ENCODE measurements at places on chromosomes 1 and 21.

- no peak for DNase-seq
Measured at GRCh38 chr1:93704052-93704451, 22.4 kb upstream of the BCAR3 start.

DNA sequence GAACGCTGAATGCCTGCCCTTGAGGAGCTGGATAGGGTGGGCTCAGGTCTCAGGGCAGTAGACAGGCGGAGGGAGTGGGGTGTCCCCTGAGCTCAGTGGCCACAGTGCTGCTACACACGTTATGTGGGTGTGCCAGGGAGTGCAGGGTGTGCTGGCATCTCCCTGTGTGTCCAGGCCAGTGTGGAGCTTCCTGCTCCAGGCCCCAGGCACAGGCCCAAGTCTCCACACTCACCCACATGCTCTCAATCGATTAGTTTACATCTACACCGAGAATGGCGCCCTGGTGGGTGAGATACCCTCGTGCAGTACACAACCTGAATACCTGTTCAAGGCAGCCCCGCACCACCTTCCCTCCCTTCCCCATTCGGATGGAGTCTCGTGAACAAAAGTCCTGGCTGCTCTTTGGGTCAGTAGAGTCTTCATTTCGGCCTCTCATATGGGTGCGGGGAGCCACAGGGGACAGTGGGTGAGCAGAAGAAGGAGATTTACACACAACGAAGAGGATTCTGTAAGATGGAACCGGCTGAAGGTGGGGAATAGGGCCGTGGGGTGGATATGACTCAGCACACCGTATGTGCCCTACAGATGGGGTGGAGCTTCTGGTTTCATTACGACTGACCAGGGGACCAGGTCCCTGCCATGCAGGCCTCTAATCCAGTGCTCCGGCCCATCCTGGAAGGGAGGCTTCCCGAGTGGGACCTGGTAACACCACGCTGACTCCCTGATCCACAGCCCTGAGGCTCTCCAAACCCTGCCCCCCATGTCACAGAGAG is 93.3 kb downstream of the SPSB1 start:
- DNase-seq: no peak

GRCh38 chr1:47593013-47593568 is 155.2 kb downstream of the FOXD2 start:
- DNase-seq: no peak

GRCh38 chr1:162383091-162383490 is 1.6 kb downstream of the C1orf226 start:
- no peak for DNase-seq

DNA sequence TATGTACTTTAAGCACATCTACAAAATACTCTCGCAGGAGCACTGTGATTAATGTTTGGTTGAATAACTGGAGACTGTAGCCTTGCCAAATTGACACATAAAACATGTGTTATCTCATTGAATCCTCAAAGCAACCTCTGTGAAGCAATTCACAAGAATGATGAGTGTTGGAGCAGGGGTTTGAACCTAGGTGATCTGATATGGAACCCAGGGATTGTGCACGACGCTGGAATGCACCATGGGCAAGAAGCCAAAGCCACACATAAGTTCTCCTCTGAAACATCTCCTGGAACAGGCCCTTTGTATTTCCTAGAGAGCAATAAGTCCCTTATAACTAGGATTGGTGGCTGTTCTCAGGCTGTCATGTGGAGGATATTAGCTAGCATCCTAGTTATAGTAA is 124.6 kb upstream of the IVNS1ABP start:
- DNase-seq: no peak

GRCh38 chr1:51877434-51878307 is 856 bp downstream of the NRDC start:
- DNase-seq: no peak

DNA sequence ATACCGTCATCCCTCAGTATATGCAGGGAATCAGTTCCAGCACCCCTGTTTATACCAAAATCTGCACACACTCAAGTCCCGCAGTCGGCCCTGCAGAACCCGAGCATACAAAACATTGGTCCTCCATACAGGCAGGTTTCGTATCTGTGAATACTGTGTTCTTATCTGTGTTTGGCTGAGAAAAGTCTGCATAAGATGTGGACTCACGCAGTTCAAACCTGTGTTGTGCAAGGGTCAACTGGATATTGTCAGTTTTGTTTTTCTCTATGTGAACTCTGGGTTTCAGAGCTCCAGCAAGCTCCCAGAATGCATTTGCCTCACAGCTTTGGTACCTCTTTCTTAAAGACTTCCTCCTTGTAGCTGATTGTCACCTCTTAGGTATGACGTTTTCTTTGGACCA is 100.6 kb downstream of the NR5A2 start:
- no peak for DNase-seq

- DNase-seq: no peak
Measured at GRCh38 chr1:39177706-39178105, 26.8 kb upstream of the MACF1 start.

DNA sequence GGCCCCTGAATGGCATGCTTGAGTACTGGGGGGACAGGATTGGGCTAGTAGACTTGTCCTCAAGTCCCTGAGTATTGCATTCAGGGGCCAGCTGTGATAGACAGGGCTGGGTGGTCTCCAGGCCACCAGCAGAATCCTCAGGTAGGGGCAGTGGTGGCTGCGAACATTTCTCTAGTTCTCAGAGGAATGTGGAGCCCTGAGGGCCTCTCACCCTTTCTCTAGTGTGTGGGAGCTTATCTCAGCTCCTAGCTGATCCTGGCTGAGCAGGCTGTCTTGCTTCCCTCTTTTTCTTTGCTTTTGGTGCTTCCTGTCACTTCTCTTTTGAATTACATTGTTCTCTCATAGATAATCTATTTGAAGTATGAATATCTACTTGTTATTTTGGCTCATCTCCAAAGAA is 30.0 kb upstream of the PM20D1 start:
- no peak for DNase-seq

- DNase-seq: no peak
Measured at GRCh38 chr1:7438921-7439655, 332.0 kb upstream of the VAMP3 start.

DNA sequence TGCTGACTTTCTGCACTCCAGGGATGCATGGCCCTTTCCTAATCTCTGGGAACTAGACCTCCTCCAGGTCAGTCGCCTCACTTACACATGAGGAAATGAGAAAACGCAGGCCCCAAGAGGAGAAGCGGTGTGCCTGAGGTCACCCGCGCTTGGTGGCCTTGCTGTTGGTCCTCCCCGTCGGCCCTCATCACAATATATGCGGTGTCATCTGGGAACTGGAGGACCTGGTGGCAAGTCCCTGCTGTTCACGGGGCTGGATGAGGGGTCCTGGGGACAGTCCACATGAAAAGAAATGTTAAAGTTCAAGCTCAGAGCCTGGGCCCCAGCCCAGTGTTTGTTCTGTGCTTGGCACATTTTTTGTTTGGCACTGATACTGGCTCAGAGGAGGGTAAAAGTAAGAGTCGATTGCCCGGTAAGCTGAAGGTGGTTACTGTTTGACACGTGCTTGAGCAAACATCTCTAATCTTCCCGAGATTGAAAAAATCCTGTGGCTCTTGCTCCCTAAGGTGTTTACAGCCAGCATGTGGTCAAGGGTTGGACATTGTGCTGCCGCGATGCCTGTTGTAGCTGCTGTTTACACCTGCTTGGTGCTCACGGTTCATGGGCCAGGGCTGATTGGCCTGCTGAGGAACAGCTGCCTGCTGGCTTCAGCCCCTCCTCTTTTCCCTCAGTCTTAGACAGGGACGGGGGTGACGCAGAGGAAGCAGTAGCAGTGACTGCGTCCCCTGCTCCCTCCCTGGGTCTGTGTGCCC is 5.2 kb downstream of the COQ8A start:
- no peak for DNase-seq

DNA sequence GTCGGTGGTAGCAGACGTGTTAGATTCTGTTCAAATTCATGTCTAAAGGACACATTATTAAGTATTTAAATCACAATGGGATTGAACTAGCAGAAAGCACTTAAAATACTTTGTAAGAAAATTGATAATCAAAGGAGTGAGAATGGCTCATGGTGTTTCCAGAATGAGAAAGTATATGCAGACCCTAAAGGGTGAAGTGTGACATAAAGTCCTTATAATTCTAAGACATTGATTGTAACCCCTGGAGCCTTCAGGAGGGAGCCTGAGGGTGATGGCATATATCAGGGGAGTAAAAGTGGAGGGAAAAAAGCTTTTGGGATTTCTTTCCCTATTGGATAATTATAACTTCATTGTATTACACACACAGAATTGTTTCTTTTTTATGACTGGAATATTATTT is at the start of gene OR2C3:
TSS of gene OR2C3 (minus strand) at position 101 of the 400 bp plus-strand sequence. CDS start 3,929 bp downstream, outside the sequence.
- DNase-seq: no peak

GRCh38 chr1:89894210-89895201 is 73.7 kb downstream of the LRRC8D start:
- DNase-seq: no peak

- no peak for DNase-seq
Measured at GRCh38 chr1:165452336-165453130, 7.6 kb upstream of the RXRG start.

GRCh38 chr1:219413536-219413935 is 199.4 kb downstream of the ZC3H11B start:
- DNase-seq: no peak

DNA sequence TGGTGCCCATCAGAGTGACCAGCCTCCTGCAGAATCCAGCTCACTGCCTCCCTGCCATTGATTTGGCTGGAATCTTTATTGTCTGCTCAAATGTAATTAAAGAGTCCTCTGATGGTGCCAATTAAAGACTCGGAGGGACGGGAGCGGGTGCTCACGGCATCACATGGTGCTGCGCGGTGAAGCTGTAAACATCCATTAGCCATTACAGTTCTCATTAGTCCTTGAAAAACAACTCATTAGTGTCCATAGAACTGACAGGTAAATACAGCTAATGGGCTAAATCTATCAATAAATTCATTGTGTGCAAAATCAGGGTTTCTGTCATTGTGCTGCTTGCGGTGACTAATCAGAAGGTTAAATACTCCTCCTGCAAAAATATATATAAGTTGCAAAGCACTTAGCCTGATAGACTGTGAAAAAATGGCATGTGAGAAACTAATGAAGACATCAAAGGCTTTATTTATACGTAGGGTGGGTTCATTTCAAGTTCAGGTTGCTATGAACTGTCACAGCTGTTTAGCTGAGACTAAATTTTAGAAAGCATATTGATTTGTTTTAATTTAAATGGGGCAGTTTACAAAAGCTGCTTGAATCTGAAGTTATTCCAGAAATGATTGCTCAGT is 289.8 kb upstream of the POU3F1 start:
- DNase-seq: no peak

DNA sequence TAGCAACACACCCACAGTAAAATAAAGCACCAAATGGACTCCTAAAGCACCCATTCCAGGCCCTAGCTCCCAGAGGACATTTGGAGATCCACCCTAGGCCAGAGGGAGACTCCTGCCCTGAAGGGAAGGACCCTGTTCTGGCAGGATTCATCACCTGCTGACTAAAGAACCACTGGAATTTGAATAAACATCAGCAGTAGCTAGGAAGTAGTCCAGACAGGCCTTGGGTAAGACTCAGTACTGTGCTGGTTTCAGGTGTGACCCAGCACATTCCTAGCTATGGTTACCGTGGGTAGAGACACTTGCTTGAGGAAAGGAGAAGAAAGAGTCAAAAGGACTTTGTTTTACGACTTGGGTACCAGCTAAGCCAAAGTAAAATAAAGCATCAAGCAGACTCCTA is 92.7 kb upstream of the LRRC7 start:
- DNase-seq: no peak

DNA sequence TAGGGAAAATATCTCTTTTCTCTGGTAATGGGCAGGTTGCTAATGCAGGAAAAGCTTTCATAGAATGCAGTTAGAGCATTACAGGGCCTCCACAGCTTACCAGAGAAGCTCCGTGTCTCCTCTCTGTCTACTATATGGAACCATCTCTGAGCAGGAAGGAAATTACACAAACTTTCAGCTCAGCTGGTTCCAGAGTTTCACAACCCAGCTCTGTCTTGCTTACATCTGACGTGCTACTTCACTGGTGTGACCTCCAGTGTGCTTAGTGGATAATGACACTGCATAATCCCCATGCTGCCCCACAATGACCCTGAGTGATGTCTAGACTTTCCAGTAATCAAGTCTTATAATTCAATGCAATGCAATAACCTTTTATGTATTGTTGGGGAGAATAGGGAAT is 4.3 kb upstream of the FGGY start:
- DNase-seq: no peak

- no peak for DNase-seq
Measured at GRCh38 chr1:156077430-156077760, 4.9 kb downstream of the MEX3A start.

GRCh38 chr1:179448437-179449149 is 82.8 kb downstream of the AXDND1 start:
- no peak for DNase-seq

- DNase-seq: no peak
Measured at GRCh38 chr1:202088206-202088605, 34.5 kb upstream of the GPR37L1 start.

- DNase-seq: no peak
Measured at GRCh38 chr21:30958741-30959140, 77.4 kb upstream of the KRTAP11-1 start.

DNA sequence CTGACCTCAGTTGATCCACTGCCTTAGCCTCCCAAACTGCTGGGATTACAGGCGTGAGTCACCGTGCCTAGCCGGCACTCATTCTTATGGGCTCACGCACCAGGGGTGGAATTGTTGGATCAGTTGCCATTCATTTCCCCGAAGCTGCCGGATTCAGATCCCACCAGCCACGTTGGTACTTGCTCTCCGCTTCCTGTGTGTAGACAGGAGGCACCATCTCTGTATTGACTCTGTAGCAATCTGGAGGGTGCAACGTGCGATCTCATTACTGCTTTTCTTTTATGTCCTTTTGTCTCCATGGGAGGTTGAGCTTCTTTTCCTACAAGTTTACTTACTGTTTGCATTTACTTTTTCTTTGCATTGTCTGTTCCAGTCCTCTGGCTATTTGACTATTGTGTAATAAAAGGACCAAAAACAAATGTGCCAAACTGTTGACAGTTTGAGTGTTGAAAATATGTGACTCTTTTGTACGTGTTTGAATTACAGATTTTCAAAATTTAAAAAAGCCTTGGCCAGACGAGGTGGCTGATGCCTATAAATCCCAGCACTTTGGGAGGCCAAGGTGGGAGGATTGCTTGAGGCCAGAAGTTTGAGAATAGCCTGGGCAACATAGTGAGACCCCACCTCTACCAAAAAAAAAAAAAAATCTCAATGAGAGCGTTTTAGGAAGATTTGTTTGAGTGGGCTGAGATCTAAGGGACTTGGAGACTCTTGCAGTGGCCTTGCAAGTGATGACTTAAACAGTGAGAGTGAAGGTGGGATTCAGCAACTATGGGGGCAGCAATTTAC is 39.1 kb downstream of the SPSB1 start:
- no peak for DNase-seq

DNA sequence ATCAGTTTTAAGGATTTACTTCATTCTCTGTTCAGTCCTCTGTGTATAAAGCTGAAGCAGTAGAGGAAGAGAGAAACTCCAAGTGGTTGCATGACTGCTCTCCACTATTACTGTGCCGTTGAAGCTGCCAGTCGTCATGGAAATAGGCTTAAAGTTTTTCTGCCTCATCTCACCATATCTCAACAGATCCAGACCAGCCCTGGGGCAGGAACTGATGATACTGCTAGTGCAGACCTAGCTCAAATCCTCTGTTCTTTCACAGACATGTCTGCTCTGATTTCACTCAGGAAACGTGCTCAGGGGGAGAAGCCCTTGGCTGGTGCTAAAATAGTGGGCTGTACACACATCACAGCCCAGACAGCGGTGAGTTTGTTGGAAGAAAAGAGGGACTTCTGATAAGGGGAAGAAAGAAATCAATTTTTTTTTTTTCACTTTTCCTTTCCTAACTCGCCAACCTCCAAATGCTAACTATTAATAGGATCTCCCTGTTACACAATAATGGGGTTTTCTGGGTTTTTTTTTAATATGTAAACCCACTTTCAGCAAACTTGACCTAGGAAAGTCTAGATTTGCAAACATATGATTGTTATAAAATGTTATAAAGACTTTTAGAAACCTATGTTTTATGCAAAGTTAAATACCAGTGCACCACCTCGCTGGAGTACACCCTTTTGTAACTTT is 22.2 kb upstream of the STRIP1 start:
- DNase-seq: no peak
